MCF 10A (cell line): ENCODE measurements at places on chromosomes 1 and 21. TPM values are rescaled to one million over a fixed set of nuclear protein-coding genes. Genes with fewer than 3 reads are reported as not detected.

DNA sequence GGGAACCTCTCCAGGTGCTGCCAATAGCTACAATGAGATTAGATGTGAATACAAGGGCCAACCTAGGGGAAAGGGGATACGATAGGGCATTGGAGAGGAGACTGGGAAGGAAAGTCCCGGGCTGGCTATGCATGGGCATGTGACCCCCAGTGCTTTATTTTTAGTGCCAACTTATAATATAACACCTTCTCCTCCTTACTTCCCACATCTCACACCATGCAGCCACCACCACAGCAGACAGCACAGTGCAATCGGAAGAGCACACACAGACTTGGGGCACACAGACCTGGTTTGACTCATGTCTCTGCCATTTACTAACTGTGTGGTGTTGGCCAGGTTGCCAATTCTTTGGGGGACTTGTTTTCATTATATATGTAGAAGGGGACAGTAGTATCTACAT lies 85.4 kb downstream of the TOMM20 start:
- peaks cover 5% of the 10 kb centered on the region for H3K4me1 ChIP-seq
- no peak for DNase-seq
- H3K27me3 ChIP-seq: no peaks in the 10 kb centered on the region
- no peaks in the 10 kb centered on the region for H3K36me3 ChIP-seq
- H3K27ac ChIP-seq: no peak overlapping the region

DNA sequence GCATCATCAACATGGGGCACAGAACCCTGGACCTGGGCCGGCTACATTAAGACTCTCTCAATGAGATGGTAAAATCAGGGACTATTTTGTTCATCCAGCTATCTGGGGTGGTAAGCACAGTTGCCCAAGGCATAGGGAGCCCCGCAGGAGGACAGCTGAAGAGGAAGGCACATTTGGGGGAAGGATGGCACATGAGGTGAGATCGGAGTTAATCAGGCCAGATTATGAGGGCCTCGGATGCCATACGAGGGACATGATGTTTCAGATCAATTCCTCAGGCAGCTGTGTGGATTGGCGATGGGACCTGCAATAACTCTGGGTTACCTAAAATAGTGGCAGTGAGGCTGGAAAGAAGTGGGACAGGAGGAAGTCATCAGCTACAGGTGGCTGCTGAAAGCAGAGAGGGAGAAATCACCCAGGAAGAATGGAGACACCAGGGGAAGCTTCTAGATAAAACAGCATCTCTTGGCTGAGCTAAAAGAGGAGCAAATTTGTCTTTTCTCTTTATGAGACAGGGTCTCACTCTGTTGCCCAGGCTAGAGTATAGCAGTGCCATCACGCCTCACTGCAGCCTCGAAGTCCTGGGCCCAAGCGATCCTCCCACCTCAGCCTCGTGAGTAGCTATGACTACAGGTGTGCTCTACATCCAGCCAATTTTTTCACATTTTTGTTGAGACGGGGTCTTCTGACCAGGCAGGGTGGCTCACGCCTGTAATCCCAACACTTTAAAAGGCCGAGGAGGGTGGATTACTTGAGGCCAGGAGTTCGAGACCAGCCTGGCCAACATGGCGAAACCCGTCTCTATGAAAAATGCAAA lies 21.1 kb downstream of the TOMM20 start:
- H3K36me3 ChIP-seq: peaks cover 73% of the 10 kb centered on the region
- H3K27me3 ChIP-seq: no peaks in the 10 kb centered on the region
- H3K27ac ChIP-seq: no peak overlapping the region
- peaks cover 16% of the 10 kb centered on the region for H3K4me1 ChIP-seq
- no peak for DNase-seq
- H3K4me3 ChIP-seq: no peak overlapping the region

DNA sequence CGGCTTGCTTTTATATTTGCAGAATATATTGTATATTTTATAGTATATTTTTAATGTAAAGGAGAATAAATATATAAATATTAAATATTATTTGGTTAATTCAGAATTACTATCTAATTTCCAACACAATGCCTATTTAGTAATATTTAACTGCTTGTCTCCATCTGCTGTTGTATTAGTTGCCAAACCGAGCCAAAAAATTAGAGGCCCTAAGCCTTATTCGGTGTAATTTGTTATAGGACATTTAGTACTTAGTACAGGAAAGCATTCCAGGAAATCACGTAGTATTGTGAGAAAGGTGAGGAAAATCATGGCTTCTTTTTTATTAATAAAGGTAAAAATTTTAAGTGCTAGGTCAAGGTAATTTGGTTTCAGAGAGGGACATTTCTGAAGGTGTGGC lies 93.8 kb downstream of the DNM3 start:
- no peak overlapping the region for H3K4me3 ChIP-seq
- H3K4me1 ChIP-seq: no peaks in the 10 kb centered on the region
- no peak for DNase-seq
- no peaks in the 10 kb centered on the region for H3K27me3 ChIP-seq

DNA sequence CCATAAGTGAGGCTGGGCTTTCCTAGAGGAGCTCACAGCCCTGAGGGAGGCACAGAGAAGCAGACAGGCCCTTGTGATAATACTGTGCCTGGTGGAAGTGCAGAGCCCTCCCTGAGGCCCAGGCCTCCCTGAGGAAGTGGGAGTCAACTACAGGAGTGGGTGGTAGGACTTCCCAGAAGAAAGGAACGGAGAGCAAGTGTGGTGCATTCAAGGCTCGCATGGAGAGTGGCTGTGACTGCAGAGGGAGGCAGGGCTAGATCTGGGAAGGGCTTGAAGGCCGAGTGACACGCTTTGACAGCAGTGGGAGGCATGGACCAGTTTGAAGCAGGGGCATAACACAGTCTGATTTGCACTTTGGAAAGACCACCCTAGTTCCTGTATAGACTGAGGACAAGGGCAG lies 37.3 kb downstream of the AZIN2 start:
- no peak overlapping the region for H3K4me3 ChIP-seq
- H3K4me1 ChIP-seq: no peaks in the 10 kb centered on the region
- peak overlapping the region; percentile 32 for H3K27ac ChIP-seq
- DNase-seq: no peak
- H3K27me3 ChIP-seq: no peaks in the 10 kb centered on the region

GRCh38 chr1:88237058-88237457 lies 447.0 kb upstream of the PKN2 start:
- no peak overlapping the region for H3K4me3 ChIP-seq
- no peaks in the 10 kb centered on the region for H3K27me3 ChIP-seq
- no peaks in the 10 kb centered on the region for H3K36me3 ChIP-seq
- no peaks in the 10 kb centered on the region for H3K4me1 ChIP-seq
- no peak overlapping the region for H3K27ac ChIP-seq
- DNase-seq: peak; percentile 4

The OR2T2 gene
- not detected in 2 replicates for total RNA-seq
